ENCODE measurements at places on chromosomes 13 and 19.

- peak; percentile 90 for DNase-seq
Observed at GRCh38 chr13:86585835-86586234, 786.6 kb upstream of the SLITRK6 start.

DNA sequence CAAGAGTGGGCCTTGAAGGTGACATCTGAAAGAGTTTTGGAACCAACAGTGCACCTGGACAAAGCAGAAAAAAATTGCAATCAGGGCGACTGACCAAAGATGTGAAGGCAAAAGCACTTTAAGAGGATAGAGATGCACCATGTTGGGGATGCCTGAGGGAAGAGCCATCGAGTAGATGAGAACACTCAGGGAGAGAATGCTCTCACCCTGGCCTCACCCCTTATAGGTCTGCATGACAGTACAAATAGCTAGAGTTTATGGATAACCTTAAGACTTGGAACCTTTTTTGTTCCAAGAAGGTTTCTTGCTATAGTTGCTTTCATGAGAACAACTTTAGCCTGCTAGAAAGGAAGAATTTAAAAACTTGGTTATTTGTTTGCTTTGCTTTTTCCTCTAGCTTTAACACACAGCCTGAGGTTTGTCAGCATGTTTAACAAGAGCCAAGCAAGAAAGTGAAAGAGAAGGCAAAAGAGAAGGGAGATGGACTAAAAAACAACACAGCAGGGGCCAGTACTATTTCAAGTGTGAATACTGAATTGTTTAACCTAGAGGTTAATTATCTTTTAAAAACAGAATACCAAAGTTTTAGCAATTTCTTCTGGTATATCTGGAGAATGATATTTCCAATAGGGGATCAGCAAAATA is 418.9 kb downstream of the DIAPH3 start:
- no peak for DNase-seq

DNA sequence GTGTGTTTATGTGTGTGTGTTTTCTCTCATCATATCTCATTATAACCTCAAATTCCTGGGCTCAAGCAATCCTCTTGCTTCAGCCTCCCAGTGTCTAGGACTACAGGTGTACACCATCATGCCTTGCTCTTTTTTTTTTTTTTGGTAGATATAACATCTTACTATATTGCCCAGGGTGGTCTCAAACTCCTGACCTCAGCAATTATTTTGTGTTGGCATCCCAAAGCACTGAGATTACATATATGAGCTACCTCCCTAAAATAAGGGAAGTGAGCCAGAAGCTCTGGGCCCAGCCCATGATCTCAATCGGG is 448 bp upstream of the ZNF543 start:
- no peak for DNase-seq

GRCh38 chr19:55354698-55355212 is at the start of gene COX6B2:
COX6B2 (minus strand) TSS chr19:55354719; CDS start chr19:55354521, 198 bp downstream.
- no peak for DNase-seq

- DNase-seq, result peak; percentile 0
Observed at GRCh38 chr13:92951273-92951890, 275.2 kb upstream of the GPC6 start.

DNA sequence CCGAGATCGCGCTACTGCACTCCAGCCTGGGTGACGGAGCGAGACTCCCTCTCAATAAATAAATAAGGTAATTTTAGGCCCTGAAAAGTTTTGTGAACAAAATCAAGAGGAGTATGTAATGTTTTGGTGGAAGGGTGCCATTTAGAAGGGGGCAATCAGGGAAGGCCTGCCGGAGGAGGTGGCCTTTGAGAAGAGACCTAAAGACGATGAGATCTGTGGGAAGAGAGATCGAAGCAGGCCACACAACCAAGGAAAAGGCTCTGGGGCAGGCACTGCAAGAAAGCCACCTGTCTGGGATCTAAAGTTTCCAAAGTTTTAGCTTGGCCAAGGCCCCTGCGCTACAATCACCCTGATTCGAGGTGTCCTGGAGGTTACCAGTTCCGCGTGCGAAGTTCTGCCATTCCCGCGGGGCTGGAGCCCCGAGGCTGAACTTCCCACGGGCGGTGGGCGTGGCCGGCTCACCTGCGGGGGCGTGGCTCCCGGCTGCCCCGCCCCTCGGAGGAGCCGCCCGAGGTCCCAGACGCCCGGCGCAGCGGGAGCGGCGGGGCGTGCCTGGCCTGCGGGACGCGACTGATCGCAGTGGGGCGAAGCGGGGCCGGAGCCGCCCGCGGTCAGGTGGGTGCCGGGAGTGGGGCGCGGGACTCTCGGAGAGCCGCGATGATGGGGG is at the start of gene KLC3:
Gene KLC3 (plus strand): TSS at position 519 of the 667 bp plus-strand sequence. CDS start 4,792 bp downstream, outside the sequence.
- DNase-seq, result no peak

GRCh38 chr13:39910041-39910440 is 254.6 kb downstream of the COG6 start:
- no peak for DNase-seq

DNA sequence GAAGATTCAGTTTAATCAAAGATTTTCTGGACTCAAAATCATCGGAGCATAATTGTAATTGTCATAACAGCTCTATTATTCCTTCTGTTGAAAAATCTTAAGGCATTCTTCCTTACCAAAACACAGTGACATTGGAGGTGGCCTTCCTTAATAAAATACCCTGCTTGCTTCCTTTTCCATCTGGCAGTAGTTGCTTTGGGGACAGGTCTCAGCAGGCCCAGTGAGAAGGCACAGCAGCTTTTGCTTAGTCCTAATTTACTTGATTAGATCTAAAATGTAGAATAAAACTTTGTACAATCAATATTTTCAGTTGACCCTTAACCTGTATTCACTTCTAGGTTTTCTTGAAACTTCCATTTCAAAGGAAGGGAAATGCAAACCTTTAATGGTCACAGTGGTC is 471.6 kb downstream of the PCDH20 start:
- DNase-seq, result no peak

GRCh38 chr13:22690756-22691155 is 490.0 kb upstream of the SGCG start:
- DNase-seq, result no peak

DNA sequence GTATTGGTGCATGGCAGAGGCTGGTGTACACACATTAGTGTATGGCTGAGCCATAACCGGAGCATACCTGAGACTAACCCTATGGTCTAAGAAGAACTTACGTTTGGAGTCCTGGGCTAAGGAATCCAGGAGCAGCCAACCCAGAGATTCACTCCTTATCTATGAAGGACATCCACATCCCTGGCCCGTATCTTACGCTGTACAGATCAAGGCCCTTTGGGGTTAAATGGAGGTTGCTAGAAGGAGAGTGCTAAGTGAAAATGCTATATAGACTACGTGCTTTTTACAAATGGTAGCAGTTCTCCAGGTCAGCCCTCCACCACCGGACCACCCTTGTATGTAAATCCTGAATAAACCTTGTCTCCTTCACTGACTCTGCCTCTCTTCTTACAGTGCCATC is 1.9 kb upstream of the SUGT1 start:
- no peak for DNase-seq

DNA sequence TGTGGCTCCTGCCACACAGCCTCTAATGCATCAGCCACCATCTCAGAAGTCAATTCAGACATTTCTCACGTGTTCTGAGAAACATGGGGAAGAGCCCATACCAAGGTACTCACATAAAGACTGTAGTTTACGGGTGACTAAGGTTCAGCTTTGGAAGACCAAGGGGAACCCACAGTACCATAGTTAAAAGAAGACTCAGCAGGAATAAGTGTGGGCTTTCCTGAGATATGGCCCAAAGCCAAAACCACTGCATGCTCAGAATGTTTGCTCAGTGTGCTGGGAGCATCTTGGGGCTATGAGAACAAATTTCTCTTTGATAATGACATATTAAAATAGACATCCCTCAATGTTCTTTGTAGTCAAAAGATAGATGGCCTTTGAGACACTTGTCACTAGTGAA is 283.8 kb downstream of the DCT start:
- DNase-seq, result no peak

- no peak for DNase-seq
Observed at GRCh38 chr13:103941506-103942140, 875.4 kb upstream of the SLC10A2 start.

GRCh38 chr13:101751488-101751887 is 299.0 kb downstream of the ITGBL1 start:
- DNase-seq, result no peak

- no peak for DNase-seq
Observed at GRCh38 chr19:36225219-36225892, 10.4 kb downstream of the ZNF146 start.

GRCh38 chr19:49468199-49468598 is 5.8 kb upstream of the FLT3LG start:
- no peak for DNase-seq

GRCh38 chr13:75715601-75716523 is 79.7 kb downstream of the LMO7 start:
- no peak for DNase-seq

- no peak for DNase-seq
Observed at GRCh38 chr19:53809518-53810186, 14.5 kb downstream of the NLRP12 start.

DNA sequence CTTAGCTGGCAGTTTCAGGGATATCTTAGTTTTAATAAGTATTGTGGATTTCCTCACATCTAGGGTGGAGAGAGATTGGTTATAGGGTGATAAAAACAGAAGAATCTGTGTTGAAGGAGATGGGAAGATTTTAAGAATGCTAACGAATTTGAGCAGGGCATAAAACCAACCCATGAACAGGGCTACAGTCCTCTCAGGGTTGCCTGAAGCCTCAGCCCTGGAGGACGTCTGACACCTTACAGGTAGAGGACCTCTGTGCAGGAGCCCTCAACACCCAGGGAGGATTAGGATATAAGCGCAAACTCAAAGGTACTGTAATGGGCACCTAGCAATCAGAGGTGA is 461 bp upstream of the WASF3 start:
- DNase-seq, result no peak

- DNase-seq, result peak; percentile 70
Observed at GRCh38 chr19:56838024-56838908, 2.3 kb downstream of the PEG3 start.

DNA sequence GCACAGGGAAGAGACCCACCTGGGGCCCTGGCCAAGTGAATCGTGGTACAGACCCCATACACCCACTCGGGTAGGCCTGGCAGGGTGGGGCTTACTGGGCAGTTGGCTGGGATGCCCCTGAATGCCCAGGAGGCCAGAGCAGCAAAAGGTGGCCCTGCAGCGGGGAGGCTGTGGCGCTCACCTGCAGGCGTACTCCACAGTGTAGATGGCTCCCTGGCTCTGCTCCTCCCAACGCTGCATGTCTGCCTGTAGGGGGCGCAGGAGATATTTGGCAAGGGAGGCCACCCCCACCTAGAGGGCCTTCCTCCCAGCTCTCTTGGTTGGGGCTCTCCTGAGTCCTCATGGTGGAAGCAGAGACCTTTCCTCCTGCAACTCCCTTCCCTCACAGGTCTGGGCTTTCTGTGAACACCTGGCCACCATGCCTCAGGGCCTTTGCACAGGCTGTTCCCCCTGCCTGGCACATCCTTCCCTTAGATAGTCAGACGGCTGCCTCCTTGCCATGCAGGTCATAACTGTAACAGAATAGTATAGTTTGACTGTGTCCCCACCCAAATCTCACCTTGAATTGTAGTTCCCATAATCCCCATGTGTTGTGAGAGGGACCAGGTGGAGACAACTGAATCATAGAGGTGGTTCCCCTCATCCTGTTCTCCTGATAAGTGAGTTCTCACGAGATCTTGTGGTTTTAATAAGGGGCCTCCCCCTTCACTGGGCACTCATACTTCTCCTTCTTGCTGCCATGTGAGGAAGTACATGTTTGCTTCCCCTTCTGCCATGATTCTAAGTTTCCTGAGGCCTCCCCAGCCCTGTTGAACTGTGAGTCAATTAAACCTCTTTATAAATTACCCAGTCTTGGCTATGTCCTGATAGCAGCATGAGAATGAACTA is 5.9 kb downstream of the BORCS8 start:
- no peak for DNase-seq

DNA sequence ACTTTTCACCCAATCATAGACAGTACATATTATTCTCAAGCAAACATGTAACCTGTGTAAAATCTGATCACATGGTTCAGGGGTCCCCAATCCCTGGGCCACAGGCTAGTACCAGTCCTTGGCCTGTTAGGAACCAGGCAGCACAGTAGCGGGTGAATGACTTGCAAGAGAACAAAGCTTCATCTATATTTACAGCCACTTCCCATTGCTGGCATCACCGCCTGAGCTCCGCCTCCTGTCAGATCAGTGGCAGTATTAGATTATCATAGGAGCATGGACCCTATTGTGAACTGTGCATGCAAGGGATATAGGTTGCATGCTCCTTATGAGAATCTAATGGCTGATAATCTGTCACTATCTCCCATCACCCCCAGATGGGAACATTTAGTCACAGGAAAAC is 133.1 kb downstream of the MAB21L1 start:
- DNase-seq, result no peak

DNA sequence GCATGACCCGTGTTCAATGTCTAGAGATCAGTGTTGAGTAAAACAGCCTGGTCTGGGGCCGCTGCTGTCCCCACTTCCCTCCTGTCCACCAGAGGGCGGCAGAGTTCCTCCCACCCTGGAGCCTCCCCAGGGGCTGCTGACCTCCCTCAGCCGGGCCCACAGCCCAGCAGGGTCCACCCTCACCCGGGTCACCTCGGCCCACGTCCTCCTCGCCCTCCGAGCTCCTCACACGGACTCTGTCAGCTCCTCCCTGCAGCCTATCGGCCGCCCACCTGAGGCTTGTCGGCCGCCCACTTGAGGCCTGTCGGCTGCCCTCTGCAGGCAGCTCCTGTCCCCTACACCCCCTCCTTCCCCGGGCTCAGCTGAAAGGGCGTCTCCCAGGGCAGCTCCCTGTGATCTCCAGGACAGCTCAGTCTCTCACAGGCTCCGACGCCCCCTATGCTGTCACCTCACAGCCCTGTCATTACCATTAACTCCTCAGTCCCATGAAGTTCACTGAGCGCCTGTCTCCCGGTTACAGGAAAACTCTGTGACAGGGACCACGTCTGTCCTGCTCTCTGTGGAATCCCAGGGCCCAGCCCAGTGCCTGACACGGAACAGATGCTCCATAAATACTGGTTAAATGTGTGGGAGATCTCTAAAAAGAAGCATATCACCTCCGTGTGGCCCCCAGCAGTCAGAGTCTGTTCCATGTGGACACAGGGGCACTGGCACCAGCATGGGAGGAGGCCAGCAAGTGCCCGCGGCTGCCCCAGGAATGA is 1.5 kb upstream of the CEACAM5 start:
- DNase-seq, result no peak

GRCh38 chr13:97746649-97747048 is 206.8 kb upstream of the IPO5 start:
- DNase-seq, result no peak

Data from hindlimb muscle (tissue), 1 donor.